Peyer's patch (tissue), 4 donors: ENCODE measurements at places on chromosomes 3 and 15. TPM values are rescaled to one million over a fixed set of nuclear protein-coding genes. Genes with fewer than 3 reads are reported as not detected.

The C2CD4A gene
- total RNA-seq, result 1.7 TPM

The ZMYND10 gene
- not detected for total RNA-seq

The SH2D7 gene
- total RNA-seq, result 4.2 TPM

The ZBTB20 gene
- total RNA-seq, result 135 TPM

The IFRD2 gene
- 75.5 TPM for total RNA-seq

The LYZL4 gene
- total RNA-seq, result not detected

The AHSG gene
- not detected for total RNA-seq

DNA sequence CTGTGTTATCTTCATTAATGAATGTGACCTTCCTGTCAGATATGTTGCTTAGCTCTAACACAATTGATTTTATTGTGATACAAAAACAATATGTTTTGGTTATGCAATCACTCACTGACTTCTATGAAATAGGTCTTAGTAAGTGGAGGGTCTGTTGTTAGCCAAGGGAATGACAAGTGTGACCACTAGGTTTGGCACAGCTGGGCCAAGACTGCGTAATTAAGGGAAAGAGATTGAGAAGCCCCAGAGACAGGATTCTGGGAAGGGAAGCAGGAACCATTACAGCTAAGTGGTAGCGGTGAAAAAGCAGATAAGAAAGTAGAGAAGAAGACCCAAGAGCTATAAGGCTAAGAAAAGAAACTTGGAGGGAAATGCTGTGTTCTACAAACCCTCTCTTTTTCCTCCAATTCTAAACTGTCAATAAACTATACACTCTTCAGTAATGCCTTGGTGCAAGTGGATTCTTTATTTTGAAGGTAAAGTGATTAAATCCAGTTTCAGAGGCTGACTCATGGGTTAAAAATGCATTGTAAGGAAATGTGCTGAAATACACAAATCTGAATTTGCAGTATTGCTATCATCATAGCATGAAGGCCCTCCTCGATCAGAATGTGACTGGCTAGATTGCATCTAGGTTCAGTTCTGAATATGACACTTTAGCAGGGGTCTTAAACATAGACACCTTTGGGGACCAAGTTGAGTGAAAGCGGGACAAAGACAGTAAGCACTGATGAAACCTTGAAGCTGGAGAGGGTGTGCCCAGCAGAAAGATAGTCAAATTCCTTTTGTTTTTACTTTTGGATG, 26.1 kb downstream of the KCNMB2 start:
- no peaks in the 10 kb centered on the region for H3K36me3 ChIP-seq
- H3K27me3 ChIP-seq, result no peaks in the 10 kb centered on the region
- H3K4me3 ChIP-seq, result no peak overlapping the region

DNA sequence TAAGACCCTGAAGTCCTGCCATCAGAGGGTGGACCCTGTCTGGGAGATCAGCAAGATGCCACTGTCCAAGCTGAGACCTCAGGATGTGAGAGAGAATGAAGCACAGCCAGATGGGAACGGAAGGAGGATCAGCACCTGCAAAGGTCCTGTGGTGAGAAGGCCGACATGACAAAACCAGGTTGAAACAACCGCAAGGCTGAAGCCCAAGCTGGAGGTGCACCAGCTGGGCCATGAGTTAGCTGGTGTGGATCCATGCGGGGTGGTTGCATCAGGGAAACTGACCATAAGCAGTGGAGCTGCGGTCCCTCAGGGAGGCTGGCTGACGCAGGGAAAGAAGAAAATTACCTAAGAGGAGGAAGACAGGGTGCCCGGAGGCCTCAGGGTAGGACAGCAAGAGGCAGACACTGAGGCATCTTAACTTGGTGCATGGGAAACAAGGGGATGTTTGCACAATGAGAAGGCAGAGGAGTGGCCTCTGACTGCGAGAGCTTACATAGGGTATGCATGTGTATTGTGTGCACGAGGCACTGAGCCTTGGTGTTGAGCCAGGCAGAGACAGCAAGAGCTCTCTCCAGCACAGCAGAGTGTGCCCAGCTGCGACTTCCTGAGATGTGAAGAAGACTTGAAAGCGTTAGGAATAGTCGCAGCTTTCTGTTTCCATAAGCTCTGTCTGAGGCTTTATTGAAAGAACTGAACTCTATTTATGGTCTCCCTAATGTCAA, 497.7 kb downstream of the OCA2 start:
- no peaks in the 10 kb centered on the region for H3K27me3 ChIP-seq
- no peak for DNase-seq
- no peaks in the 10 kb centered on the region for H3K36me3 ChIP-seq
- no peaks in the 10 kb centered on the region for H3K4me1 ChIP-seq
- H3K4me3 ChIP-seq, result no peak overlapping the region

DNA sequence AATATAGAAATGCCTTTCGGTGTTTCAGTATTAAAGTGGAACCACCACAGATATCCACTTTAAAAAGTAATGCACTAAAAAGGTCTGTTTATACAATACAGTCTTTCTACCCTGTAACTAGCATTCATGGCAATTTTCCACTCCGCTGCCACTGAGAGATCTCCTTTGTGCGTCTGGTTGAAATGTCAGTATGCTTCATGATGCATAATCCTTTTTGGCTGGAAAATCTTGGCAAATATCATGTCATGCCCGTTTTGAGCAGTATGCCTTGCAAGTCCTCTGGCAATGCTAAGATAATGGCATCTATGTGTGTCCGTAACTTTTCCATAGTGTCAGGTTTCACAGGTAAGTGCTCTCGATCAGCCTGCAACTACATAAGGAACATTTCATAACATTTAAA, 30.8 kb upstream of the ARF4 start:
- no peak overlapping the region for H3K4me3 ChIP-seq
- no peak for DNase-seq
- no peaks in the 10 kb centered on the region for H3K27me3 ChIP-seq
- peaks cover 94% of the 10 kb centered on the region for H3K36me3 ChIP-seq

- no peak overlapping the region for H3K27ac ChIP-seq
- H3K27me3 ChIP-seq, result no peaks in the 10 kb centered on the region
- H3K4me1 ChIP-seq, result no peaks in the 10 kb centered on the region
- no peak overlapping the region for H3K4me3 ChIP-seq
- H3K36me3 ChIP-seq, result no peaks in the 10 kb centered on the region
Observed at GRCh38 chr3:134918441-134918840, 123.4 kb downstream of the EPHB1 start.

- H3K27ac ChIP-seq, result peak overlapping the region; percentile 78
- no peak overlapping the region for H3K4me3 ChIP-seq
- H3K4me1 ChIP-seq, result peaks cover 33% of the 10 kb centered on the region
- H3K36me3 ChIP-seq, result no peaks in the 10 kb centered on the region
- H3K27me3 ChIP-seq, result no peaks in the 10 kb centered on the region
Observed at GRCh38 chr3:187041362-187042307, 97.7 kb downstream of the RPL39L start.

- DNase-seq, result no peak
- H3K27me3 ChIP-seq, result no peaks in the 10 kb centered on the region
- no peak overlapping the region for H3K27ac ChIP-seq
- no peaks in the 10 kb centered on the region for H3K4me1 ChIP-seq
- H3K36me3 ChIP-seq, result no peaks in the 10 kb centered on the region
Observed at GRCh38 chr3:106473576-106474475, 605.0 kb upstream of the CBLB start.

DNA sequence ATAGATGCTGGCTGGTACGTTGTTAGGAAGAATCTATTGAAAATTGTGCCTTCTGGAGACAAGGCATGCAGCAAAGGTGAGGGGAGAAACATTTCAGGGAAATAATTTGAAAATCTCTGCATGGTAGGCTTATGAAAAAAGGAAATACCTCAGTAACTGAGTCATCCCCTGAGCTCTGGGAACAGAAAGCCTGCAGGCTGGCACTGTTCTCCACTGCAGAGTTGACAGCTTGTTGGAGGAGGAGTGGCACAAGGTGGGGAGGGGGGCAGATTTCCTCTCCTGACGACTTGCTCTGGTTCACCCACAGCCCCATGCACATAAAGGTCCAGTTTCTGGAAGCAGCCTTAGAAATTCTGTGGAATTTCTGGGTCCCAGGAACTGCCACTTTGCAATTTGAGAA, 179.4 kb downstream of the ABHD5 start:
- H3K4me3 ChIP-seq, result no peak overlapping the region
- no peaks in the 10 kb centered on the region for H3K4me1 ChIP-seq
- H3K27me3 ChIP-seq, result no peaks in the 10 kb centered on the region
- H3K27ac ChIP-seq, result no peak overlapping the region
- no peak for DNase-seq

DNA sequence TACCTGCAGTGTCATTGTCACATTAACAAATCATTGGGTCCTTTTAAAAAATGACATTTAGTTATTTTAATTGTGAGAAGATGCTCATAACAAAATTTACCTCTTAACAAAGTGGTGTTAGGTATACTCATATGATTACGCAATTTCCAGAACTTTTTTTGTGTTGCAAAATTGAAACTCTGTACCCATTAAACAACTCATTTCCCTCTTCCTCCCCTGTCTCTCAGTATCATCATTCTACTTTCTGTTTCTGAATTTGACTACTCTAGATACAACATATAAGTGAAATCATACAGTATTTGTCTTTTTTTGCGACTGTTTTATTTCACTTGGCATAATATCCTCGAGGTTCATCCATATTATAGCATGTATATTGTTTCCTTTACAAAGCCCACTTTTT, 58.7 kb upstream of the CHST2 start:
- no peak overlapping the region for H3K4me3 ChIP-seq
- H3K27ac ChIP-seq, result no peak overlapping the region
- no peak for DNase-seq
- no peaks in the 10 kb centered on the region for H3K36me3 ChIP-seq
- no peaks in the 10 kb centered on the region for H3K4me1 ChIP-seq

DNA sequence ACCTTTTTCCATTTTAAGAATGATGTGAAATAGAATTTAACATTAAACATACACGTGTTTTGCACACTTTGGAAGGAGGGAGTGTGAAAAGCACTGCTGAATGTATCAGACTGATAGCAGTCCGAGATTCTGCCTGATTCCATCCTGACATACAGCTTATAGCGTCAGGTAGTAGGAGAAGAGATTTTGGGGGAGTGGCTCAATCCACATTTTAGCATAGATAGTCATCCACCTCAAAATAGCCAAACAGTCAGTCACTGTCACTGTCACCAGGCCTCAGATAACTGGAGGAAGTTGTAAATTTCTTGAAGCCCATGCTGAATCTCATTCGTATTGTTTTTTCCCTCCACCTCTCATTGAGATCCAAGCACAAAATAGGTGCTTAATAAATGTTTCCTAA, 35.4 kb upstream of the ARHGEF26 start:
- no peak overlapping the region for H3K4me3 ChIP-seq
- H3K36me3 ChIP-seq, result no peaks in the 10 kb centered on the region
- H3K27ac ChIP-seq, result no peak overlapping the region
- no peaks in the 10 kb centered on the region for H3K27me3 ChIP-seq
- no peak for DNase-seq
- H3K4me1 ChIP-seq, result no peaks in the 10 kb centered on the region

GRCh38 chr3:128435058-128435457, 31.6 kb downstream of the DNAJB8 start:
- H3K27ac ChIP-seq, result no peak overlapping the region
- no peaks in the 10 kb centered on the region for H3K36me3 ChIP-seq
- no peak for DNase-seq

DNA sequence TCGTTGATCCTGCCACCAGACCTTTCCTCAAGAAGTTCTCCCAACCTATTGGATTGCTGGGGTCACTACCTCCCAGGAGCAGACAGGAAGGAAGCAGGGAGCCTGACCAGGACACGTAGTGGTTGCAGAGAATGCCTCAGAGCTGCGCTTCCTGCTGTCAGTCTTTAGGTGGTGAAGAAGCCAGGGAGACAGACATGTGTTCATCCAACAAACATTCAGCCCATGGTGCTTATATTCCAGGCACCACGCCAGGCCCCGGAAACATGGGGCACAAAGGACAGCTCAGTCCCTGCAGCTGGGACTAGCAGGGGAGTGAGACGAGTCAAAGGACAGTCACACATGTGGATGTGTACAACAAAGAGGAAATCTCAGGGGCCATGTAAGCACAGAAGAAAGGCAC, 26.0 kb upstream of the CORO2B start:
- no peaks in the 10 kb centered on the region for H3K4me1 ChIP-seq
- no peak overlapping the region for H3K27ac ChIP-seq
- H3K4me3 ChIP-seq, result no peak overlapping the region
- H3K27me3 ChIP-seq, result no peaks in the 10 kb centered on the region

DNA sequence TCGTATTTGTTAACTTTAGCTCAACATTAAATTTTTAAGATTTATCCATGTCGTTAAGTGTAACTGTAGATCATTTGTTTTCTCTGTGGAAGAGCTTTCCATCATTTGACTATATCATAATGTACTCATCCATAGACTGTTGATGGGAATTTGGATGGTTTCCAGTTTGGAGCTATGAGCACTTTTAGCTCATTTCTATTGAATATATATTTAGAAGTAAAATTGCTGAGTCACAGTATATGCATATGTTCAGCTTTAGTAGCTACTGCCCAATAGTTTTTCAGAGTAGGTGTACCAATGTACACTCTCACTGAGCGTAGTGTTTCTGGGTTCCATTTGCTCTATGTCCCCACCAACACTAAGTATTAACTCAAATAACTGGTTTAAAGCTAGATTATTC, 263.0 kb downstream of the ULK4 start:
- no peak overlapping the region for H3K4me3 ChIP-seq
- H3K4me1 ChIP-seq, result no peaks in the 10 kb centered on the region
- H3K27me3 ChIP-seq, result no peaks in the 10 kb centered on the region
- DNase-seq, result no peak

DNA sequence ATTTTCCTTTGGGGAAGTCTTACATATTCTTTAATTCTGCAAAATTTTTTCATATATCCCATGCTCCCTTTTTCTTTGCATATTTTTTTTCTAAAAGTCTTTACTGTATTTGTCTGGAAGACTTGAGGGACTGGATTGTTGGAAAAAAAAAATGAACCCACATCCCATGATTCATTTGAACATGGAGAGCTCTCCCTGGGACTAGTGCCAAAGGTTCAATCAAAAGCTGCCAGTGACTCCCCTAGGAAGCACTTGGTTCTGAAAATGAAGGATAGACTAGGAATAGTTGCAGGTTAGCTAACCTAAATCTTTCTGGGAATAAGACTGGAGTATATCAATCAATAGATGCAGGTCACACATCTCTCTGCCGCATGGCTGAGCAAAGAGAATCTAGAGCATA, 16.4 kb upstream of the BNC1 start:
- no peaks in the 10 kb centered on the region for H3K36me3 ChIP-seq
- H3K4me1 ChIP-seq, result no peaks in the 10 kb centered on the region
- H3K27me3 ChIP-seq, result no peaks in the 10 kb centered on the region
- no peak for DNase-seq

- H3K36me3 ChIP-seq, result no peaks in the 10 kb centered on the region
- no peaks in the 10 kb centered on the region for H3K27me3 ChIP-seq
- no peaks in the 10 kb centered on the region for H3K4me1 ChIP-seq
- H3K4me3 ChIP-seq, result no peak overlapping the region
Observed at GRCh38 chr3:101549473-101549872, 12.2 kb upstream of the TRMT10C start.

DNA sequence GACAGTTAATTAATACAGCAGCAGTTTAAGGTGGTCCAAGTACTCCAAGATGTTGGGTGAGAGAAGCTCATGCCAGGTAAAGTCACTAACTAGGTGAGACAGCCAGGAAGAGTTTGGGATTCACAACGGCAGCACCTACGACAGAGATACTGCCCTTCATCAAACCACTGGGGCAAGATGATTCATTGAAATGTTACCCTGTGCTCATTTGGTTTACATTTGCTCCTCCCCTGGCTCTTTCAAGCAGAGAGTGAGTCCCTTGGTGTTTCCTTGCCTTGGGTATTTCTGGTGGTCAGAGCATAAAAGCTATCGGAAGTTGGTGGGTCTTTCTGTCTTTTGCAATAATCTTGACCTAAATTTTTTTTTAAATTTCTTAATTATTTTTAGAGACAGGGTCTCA, 19.9 kb upstream of the PDE8A start:
- H3K4me3 ChIP-seq, result no peak overlapping the region
- no peak overlapping the region for H3K27ac ChIP-seq
- DNase-seq, result no peak
- H3K4me1 ChIP-seq, result no peaks in the 10 kb centered on the region
- H3K27me3 ChIP-seq, result no peaks in the 10 kb centered on the region
- H3K36me3 ChIP-seq, result no peaks in the 10 kb centered on the region
